A375 (cell line): ENCODE measurements at places on chromosomes 3 and 15. TPM values are rescaled to one million over a fixed set of nuclear protein-coding genes. Genes with fewer than 3 reads are reported as not detected.

Gene CCR8
- not detected in 2 replicates for total RNA-seq

Gene GPR15
- not detected in 2 replicates for total RNA-seq

Gene MYEF2
- 14.2 and 16.9 TPM in 2 replicates for total RNA-seq

Gene CKMT1A
- total RNA-seq: 0.34 and 0.45 TPM in 2 replicates

Gene CAND2
- total RNA-seq: 0.91 and 1.1 TPM in 2 replicates

Gene ADAMTS9
- 1.2 and 1.4 TPM in 2 replicates for total RNA-seq

Gene AMT
- 1.8 and 2.0 TPM in 2 replicates for total RNA-seq

Gene SLC15A2
- 0.08 TPM in 1 of 2 replicates, not detected in the other for total RNA-seq

Gene GLDN
- total RNA-seq: 0.50 and 1.1 TPM in 2 replicates
